Psoas muscle (tissue), 8 donors: ENCODE measurements at places on chromosomes 16 and 17.

GRCh38 chr17:60355663-60356594, 36.0 kb downstream of the USP32 start:
- DNase-seq: no peak

DNA sequence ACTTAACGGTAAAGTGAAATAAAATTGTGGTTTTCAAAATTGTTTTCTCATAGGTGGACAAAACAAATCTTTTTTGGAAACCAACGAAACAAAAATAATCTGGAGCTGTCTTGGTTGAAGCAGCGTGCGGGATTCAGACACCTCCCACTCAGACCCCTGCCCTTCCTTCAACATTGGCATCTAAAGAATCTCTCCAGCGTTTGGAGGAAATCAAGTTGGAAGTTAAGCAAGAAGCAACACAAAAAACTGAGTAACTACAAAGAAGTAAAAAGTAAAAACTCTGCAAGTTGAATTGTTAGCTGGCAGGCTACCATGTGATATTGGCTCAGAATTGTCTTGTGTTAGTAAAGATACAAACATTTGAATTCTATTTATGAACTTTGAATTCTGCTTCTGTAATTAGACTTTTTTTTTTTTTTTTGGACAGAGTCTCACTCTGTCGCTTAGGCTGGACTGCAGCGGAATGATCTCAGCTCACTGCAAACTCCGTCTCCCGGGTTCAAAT, 361.0 kb upstream of the PMFBP1 start:
- no peak for DNase-seq

- no peak for DNase-seq
Measured at GRCh38 chr17:9020096-9020823, 1.1 kb upstream of the NTN1 start.

- no peak for DNase-seq
Measured at GRCh38 chr17:5434984-5435383, 4.0 kb downstream of the C1QBP start.

DNA sequence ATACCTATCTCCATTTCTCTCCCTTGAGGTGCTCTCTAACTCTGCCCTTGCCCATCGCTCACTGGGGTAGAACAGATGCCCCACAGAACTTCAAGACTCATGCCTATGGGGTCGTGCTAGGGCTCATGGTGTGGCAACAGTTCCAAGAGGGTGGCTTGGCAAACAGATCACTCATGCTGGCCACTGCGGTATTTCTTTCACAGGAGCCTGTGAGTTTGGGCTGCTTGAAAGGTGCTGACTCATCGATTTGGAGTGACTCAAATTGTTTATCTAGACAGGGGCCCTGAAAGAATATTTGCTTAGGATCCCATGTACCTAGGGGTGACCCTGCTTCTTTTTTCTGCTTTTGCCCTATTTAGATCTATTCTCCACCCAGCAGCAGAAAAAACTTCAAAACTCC, 69.9 kb downstream of the IRX5 start:
- DNase-seq: no peak

DNA sequence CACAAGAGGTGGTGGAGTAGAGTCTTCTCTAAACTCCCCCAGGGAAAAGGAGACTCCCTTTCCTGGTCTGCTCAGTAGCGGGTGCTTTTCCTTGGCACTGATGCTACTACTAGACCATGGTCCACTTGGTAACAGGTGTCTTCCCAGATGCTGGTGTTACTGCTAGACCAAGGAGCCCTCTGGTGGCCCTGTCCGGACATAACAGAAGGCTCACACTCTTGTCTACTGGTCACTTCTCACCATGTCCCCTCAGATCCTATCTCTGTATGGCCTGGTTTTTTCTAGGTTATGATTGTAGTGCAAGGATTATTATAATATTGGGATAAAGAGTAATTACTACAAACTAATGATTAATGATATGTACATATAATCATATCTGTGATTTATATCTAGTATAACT, 49.7 kb upstream of the ARL4D start:
- DNase-seq: no peak

DNA sequence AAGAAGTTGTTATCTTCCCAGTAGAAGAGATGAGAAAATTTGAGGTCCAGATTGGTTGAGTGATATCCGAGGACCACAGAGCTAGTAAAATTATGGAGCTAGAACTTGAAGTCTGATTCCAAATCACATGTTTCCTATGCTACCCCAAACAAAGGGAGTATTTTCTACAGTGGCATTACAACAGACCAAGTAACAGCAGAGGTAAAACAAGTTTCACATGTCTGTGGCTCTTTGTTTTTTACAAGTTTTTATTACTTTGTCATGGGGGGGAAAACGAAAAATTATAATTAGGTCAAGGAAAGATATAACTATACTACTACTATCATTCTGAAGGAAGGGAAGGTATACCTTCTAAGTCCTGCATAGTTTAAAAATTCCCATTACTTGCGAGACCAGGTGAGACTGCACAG, 49.4 kb downstream of the KANSL1 start:
- DNase-seq: no peak

DNA sequence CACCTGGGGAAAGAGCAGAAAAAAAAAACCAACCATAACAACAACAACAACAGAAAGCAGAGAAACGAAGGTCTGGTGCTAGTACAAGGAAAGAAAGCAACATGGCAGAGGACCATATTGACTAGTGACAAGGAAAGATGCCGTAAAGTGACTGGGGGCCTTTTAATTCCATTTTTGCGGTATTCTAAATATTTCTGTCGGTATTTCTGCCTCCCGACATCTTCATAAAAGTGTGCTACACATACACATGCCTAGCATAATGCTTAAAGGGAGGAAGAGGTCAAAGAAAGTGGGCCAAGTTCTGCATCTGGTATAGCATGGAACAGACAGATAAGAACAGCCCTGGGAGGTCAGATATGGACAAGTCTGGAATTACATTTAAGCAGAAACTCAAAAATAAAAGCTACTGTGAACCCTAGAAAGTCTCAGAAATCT, 19.5 kb upstream of the RNF43 start:
- DNase-seq: no peak

GRCh38 chr17:83078378-83079351, 744 bp upstream of the METRNL start:
- DNase-seq: no peak

DNA sequence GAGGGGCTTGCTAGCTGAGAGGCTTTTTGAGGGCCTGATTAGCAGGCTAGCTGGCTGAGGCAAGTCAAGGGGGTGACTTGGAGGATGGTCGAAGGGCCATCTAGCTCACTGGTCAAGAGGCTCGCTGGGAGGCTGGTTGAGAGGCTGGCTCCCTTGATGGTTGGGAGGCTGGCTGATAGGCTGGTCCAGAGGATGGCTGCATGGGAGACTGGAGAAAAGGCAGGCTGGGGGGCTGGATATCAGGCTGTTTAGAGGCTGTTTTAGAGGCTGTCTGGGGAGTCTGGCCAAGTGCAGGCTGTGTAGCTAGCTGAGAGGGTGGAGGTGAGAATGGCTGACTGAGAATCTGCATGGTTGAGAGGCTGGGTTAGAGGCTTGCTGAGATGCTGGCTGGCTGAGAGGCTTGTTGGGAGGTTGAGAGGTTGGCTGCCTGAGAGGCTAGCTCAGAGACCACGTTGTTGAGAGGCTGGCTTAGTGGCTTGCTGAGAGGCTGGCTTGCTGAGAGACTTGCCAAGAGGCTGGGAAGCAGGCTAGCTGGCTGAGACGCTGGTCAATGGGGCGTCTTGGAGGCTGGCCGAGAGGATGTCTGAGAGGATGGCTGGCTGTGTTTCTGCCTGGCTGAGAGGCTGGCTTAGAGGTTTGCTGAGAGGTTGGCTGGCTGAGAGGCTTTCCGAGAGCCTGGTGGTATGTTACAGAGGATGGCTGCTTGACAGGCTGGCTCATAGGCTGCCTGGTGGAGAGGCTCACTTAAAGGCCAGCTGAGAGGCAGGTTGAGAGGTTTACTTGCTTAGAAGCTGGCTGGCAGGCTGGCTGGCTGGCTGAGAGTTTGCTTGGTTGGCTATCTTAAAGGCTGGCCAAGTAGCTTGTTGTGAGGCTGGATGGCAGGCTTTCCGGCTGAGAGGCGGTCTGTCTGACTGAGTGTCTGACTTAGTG, 36.6 kb upstream of the ACSM2B start:
- DNase-seq: peak; percentile 55

- no peak for DNase-seq
Measured at GRCh38 chr17:52982331-52982730, 823.8 kb upstream of the CA10 start.

GRCh38 chr16:2056681-2057407, 9.1 kb downstream of the TSC2 start:
- no peak for DNase-seq

GRCh38 chr16:57912529-57913260, 58.2 kb downstream of the CNGB1 start:
- no peak for DNase-seq

DNA sequence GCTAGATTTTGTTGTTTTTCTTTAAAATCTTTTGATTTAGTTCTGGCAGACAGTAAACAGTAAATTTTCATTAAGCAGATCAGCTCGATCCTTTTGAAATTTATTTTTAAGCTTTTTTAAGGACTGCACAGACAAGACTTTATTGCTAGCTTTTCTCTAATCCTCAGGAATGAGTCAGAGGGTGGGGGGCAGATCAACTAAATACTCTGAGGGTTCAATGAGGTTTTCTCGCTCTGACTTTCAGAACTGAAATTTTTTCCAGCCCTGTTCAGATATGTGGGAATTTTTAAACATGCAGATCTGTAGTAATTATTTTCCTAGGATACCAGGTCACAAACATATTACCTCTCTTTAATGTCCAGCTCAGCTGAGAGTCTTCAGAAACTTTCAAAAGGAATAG, 977.2 kb downstream of the CDH11 start:
- DNase-seq: no peak

DNA sequence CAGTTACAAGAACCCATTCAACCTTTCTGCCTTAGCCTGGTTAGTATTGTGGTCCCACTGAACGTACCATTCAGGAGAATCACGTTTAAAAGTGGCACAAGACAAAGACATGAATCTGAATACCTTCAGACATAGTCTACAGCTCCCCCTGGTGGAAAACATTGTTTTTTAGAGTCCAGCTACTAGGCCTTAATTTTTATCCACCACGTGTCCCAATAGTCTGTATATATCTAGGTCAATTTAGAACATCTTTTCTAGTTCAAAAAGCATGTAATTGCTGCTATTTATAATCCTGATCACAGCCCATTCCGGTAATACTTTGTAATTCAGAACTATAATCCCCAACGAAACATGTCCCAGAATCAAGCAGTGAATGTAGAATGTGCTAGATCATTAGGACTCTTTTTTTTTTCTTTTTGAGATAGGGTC, 13.7 kb upstream of the GUCY2D start:
- DNase-seq: no peak

GRCh38 chr16:84124257-84125073, 7.7 kb upstream of the MBTPS1 start:
- no peak for DNase-seq

GRCh38 chr16:53131050-53131362, 76.2 kb downstream of the CHD9 start:
- no peak for DNase-seq

GRCh38 chr17:51045621-51046020, 75.0 kb downstream of the SPAG9 start:
- DNase-seq: no peak

DNA sequence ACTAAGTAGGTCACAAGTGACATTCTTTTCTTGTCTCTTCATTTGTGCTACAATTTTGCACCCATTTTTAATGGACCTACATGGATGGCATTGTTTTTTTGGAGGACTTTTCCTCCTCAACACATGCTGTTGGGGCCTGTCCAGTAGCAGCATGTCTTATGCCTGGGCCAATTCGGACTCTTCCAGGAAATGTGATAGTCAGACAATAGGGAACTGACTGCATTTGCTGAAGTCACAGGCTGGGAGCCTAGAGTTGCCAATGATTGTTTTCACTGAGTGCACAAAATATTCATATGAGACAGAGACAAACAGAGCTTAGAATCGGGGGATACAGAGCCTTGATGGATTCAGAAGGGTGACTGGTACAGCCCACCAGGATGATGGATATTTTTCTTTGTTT, 867.3 kb upstream of the GOT2 start:
- DNase-seq: no peak

- no peak for DNase-seq
Measured at GRCh38 chr16:64225696-64226095, 896.2 kb downstream of the CDH11 start.

DNA sequence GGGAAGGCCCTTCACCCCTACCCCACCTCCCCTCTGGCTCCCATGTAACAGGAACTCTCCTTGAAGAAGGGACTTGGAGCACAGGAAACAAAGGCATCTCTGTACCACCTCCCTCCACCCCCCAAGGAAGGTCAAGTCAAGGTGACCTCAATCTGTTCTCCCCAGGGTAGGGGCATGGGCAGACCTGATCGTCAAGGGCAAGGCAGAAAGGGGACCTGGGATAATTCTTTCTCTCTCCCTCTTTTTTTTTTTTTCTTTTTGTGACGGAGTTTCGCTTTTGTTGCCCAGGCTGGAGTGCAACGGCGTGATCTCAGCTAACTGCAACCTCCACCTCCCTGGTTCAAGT, 4.3 kb upstream of the STAT5A start:
- peak; percentile 4 for DNase-seq

- no peak for DNase-seq
Measured at GRCh38 chr16:78163772-78164670, 64.6 kb downstream of the WWOX start.

- DNase-seq: no peak
Measured at GRCh38 chr16:84434800-84435199, 66.5 kb downstream of the ATP2C2 start.

DNA sequence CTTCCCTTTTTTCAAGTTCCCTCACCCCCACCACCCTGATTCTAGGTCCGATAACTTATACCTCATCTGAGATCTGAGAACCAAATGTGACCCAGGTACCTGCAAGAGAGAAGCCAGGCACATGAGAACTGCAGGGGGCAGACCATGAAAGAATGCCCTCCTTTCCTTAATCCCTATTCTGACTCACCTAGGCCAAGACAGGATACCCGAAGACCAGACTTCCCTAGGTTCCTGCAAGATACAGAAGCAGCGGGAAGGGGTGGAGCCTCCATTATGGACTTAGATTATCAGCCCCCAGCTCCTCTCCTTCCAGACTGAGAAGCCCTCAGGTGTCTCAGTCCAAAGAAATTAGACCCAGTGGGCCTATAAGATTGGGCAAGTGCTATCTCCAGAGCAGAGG, 2.1 kb downstream of the KCNAB3 start:
- no peak for DNase-seq

DNA sequence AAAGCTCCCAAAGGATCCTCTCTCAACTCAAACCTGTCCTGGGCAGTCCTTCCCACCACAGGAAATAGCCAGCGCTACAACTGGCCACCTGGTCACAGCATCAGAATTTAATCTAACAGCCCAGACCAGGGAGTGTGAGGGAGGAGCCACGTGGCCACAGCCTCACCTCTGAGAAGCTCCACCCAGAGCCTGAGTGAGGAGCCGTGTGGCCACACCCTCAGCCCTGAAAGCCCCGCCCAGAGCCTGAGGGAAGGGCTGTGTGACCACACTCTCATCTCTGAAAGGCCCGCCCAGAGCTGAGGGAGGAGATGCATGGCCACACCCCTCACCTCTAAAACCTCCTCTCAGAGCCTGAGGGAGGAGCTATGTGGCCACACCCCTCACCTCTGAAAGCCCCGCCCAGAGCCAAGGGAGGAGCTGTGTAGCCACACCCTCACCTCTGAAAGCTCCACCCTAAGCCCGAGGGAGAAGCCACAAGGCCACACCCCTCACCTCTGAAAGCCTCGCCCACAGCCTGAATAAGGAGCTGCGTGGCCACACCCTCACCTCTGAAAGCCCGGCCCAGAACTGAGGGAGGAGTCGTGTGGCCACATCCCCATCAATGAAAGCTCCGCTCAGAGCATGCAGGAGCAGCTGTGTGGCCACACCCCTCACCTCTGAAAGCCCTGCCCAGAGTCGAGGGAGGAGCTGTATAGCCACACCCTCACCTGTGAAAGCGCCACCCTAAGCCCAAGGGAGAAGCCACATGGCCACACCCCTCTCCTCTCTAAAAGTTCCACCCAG, 28.6 kb downstream of the SLC38A8 start:
- no peak for DNase-seq
